Activated CD4-positive, alpha-beta T cell treated with anti-CD3 and anti-CD28 coated beads for 36 hours (primary cell): ENCODE measurements at places on chromosomes 16 and 17. TPM values are rescaled to one million over a fixed set of nuclear protein-coding genes. Genes with fewer than 3 reads are reported as not detected.
A peak's percentile ranks its signal among the peaks of the same experiment; 100 is the strongest.

Gene DGKE
- total RNA-seq, result 27.4 TPM

DNA sequence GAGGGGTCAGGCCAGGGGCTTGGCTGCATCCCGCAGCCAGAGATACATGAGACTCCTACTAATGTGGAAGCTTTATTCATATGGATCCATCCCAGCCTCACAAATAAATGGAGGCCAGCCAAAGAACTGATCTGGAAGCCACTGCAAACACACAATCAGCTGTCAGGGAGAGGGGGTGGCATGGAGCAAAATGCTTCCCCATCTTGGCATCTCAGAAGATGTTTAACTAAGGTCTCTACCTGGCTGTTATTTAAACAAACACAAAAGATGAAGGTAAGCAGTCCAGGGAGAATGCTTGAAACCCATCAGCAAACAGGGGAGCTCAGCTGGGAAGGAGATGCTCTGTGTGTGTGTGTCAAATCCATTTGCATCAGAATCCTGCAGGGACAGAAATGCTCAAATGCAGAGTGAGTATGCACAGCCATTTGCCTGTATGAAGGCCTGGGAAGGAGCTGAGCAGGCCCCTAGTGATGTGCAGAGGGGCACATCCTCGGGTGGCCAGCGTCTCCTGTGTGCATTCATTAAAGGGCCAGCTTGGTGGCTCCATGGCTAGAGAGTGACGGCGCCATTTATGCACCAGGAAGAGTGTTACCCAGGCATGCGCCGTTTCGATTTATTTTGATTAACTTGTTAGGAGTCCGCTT lies 34.2 kb upstream of the IRX3 start:
- no peak for DNase-seq

DNA sequence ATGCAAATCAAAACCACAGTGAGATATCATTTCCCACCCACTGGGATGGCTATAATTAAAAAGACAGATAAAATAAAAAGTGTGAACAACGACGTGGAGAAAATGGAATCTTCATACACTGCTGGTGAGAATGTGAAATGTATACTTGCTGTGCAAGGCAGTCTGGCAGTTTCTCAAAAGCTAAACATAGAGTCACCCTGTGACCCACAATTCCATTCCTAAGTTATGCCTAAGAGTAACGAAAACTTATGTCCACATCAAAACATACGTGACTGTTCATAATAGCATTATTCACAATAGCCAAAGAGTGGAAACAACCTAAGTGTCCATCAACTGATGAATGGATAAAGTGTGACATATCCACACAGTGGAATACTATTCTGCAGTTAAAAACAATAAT lies 38.1 kb upstream of the VPS4A start:
- DNase-seq, result no peak

DNA sequence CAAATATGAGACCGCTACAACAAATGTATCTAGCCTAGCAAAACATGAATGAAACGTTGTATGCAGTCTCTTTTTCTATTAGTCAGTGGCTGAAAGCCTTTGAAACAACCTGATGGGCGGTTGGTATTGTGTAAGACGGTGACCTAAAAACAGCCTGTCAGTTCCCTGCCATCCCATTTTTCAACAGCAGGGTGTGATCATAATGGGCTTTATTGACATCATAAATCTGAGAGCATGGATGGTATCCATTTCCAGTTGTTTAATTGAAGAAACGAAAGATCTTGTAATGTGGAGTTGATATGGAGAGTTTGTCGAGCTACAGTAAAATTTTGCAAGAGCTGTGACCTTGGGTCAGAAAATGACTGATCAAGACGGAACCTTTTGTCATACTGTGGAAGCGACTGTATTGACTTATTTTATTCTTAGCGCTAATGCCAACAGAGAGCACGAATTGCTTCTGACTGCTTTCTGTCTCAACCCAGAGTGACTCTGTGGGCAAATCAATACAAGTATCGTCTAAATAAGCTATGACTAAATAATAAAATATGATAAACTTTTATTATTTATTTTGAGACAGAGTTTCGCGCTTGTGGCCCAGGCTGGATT lies 12.3 kb upstream of the MEIOB start:
- peak; percentile 27 for DNase-seq

DNA sequence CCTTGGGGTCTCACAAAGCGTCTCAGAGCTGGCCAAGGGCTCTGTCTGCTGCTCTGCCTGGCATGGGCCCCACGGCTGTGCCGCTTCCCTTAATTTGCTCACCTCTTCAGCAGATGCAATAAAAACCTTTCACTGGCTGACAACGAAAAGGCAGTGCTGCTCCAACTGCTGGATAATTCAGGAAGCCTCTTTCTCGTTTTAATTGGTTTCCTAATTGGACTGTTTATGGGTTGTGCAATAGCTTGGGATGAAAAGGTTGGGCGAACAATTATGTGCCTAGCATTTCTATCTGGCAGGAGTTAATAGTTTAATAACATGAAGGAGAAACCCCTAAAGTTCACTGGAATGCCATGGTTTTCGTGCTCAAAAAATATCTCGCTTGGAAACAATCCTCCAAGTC lies 234.1 kb upstream of the IRX5 start:
- DNase-seq, result no peak

- peak; percentile 53 for DNase-seq
These were observed 458 bp downstream of the ENKD1 start for GRCh38 chr16:67666032-67666551.

DNA sequence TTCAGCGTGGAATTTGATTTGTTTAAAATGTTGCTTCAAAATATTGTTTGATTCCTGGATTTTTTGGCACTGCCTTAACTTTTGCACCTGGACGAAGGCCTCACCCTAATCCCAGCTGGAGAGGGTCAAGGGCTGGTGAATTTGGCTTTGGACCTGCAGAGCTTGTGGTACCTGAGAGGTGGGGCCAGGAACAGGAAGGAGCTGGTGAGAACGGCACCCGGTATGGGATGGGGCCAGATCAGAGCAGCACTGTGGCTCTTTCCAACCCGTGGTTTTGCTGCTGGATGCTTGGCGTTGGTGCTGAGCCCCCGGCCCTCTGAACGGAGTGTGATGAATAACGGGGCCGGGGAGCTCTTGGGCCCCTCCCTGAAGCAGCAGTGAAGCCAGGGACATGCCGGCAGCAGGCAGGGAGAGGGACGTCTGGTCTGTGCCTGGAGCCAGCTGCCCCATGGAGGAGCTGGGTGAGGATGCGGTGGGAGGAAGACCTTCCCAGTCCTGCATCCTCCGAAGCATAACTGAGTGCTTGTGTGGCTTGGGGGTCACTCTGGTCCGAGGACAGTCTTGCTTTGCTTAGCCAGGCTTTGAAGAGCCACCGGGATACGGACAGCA lies 275.4 kb downstream of the SEC14L1 start:
- DNase-seq, result no peak

- DNase-seq, result peak; percentile 2
These were observed 23.0 kb upstream of the TNS4 start for GRCh38 chr17:40524243-40524965.

GRCh38 chr16:50751528-50751927 lies 9.6 kb downstream of the CYLD start:
- no peak for DNase-seq

DNA sequence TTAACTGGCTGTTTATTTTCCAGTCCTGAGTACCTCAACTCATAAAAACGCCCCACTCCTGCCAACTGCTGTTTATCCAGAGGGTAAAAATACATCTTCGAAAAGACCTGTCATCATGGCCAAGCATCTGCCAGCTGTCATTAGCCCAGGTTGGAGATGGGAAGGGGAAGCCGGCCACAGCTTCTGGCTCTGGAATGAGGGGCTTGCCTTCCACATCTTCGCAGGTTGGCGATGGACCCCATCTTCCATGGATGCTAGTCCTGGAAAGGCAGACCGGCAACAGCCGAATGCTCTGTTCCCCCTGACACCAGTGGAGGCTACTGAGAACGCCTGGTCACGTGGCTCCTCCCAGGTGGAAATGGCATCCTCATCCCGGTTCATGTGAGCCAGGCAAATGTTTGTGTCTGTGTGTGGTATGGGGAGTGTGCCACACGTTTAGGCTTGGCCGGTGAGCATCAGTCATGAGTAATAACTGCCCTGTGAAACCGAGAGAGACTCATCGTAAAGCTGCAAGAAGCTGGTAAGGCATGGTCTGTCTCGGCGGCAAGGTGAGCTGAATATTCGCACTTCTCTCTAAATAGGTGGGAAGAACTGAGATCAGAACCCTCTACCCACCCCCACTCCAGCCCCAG lies 420 bp upstream of the KRTAP17-1 start:
- no peak for DNase-seq

Gene ABCC6
- 0.07 TPM for total RNA-seq

- no peak for DNase-seq
These were observed 128.9 kb upstream of the RCVRN start for GRCh38 chr17:10033959-10034358.
